CD4-positive, CD25-positive, alpha-beta regulatory T cell (primary cell): ENCODE measurements at places on chromosomes 11 and 22. TPM values are rescaled to one million over a fixed set of nuclear protein-coding genes. Genes with fewer than 3 reads are reported as not detected.
A peak's percentile ranks its signal among the peaks of the same experiment; 100 is the strongest.

- peak overlapping the region; percentile 90 for H3K4me3 ChIP-seq
- H3K27me3 ChIP-seq, result no peaks in the 10 kb centered on the region
- no peak overlapping the region for H3K27ac ChIP-seq
- H3K4me1 ChIP-seq, result peaks cover 33% of the 10 kb centered on the region
- peaks cover 51% of the 10 kb centered on the region for H3K36me3 ChIP-seq
These were observed 3.1 kb downstream of the HNRNPUL2 start for GRCh38 chr11:62724171-62724570.

GRCh38 chr22:31313366-31314147, 21.3 kb upstream of the PIK3IP1 start:
- peak; percentile 72 for DNase-seq
- no peak overlapping the region for H3K4me3 ChIP-seq
- H3K27me3 ChIP-seq, result no peaks in the 10 kb centered on the region
- peaks cover 8% of the 10 kb centered on the region for H3K4me1 ChIP-seq

DNA sequence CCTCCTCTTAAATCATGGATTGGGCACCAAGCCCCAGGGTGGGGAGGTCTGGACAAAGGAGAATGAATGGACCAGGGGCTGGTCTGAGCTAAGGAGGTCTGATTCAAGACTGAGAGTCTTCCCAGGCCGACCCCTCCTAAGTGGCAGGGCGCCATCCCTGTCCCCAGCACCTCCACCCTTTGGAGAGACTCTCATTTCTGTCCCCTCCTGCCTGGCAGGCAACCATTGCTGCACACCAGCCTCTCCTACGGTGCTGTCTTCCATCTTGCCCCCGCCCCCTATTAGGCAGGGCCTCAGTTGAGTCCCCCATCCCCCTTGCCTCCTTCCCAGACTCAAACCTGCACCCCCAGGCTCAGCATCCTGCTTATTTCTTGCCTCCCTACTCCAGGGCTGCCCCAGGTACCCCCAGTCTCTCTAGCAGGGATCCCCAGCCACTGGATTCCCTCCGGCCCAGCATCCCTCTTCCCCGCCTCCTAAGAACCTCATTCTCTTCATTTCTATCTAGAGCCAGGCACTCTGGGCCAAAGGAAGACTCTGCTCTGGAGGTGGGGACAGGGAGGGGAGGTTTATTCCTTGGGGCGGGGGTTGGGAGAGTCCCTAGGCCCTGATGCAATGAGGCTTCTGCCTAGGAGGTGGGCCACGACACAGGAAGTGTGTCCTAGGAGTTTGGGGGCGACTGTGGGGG, 1.7 kb upstream of the RCOR2 start:
- H3K27ac ChIP-seq, result peak overlapping the region; percentile 8
- no peaks in the 10 kb centered on the region for H3K27me3 ChIP-seq

DNA sequence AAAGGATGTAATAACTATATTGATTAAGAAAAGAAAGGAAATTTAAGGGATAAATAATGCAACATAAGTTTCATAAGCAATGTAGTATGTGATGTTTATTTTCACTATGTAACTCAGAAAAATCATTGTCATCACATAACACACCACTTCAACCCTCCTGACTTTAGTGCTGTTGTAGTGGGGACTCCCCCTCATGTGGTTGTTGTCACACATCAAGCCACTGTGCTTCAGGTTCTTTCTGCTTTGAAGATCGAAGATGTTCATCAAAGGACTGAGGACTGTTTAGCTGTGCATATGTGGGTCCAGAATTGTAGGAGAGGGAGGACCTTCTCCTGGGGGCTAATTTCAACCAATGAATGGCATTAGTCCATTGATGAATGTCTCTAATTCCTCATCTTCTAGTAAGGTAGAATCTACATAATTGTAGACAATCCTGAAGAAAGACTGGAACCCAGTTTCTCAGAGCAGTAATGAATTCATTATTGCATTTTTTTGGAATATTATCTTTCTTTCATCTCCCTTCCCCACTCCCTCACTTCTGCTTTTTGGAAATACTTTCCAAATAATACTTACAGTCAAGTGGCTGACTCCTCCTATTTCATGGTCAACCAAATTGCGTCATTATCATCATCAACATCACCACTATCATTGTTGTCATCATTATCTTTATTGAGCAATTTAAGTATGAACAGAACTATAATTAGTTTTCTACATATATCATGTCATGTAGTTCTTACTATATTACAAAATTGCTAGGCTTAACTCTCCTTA, 9.8 kb upstream of the CARD16 start:
- no peak overlapping the region for H3K27ac ChIP-seq
- H3K4me3 ChIP-seq, result no peak overlapping the region
- H3K4me1 ChIP-seq, result no peaks in the 10 kb centered on the region

- no peaks in the 10 kb centered on the region for H3K27me3 ChIP-seq
- H3K27ac ChIP-seq, result no peak overlapping the region
- no peak for DNase-seq
- peaks cover 3% of the 10 kb centered on the region for H3K36me3 ChIP-seq
These were observed 7.1 kb upstream of the EXT2 start for GRCh38 chr11:44088377-44088776.

GRCh38 chr11:21635394-21636145, 557.3 kb upstream of the ANO5 start:
- no peak for DNase-seq
- no peaks in the 10 kb centered on the region for H3K36me3 ChIP-seq
- no peak overlapping the region for H3K27ac ChIP-seq
- no peaks in the 10 kb centered on the region for H3K27me3 ChIP-seq
- no peak overlapping the region for H3K4me3 ChIP-seq

GRCh38 chr11:115244758-115245157, 259.5 kb downstream of the CADM1 start:
- DNase-seq, result no peak
- H3K27ac ChIP-seq, result no peak overlapping the region
- no peaks in the 10 kb centered on the region for H3K36me3 ChIP-seq

DNA sequence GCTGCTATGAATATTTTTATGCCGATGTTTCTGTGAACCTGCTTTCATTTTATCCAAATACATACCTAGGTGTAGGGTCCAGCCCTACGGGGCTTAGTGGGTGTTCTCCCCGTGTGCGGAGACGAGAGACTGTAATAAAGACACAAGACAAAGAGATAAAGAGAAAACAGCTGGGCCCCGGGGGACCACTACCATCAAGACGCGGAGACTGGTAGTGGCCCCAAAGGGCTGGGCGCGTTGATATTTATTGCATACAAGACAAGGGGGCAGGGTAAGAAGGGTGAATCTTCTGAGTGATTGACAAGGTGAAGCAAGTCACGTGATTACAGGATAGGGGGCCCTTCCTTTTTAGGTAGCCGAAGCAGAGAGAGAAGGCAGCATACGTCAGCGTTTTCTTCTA, 920.1 kb downstream of the BRD1 start:
- H3K4me3 ChIP-seq, result no peak overlapping the region
- no peak overlapping the region for H3K27ac ChIP-seq
- DNase-seq, result no peak
- H3K36me3 ChIP-seq, result no peaks in the 10 kb centered on the region
- no peaks in the 10 kb centered on the region for H3K27me3 ChIP-seq
- H3K4me1 ChIP-seq, result no peaks in the 10 kb centered on the region

DNA sequence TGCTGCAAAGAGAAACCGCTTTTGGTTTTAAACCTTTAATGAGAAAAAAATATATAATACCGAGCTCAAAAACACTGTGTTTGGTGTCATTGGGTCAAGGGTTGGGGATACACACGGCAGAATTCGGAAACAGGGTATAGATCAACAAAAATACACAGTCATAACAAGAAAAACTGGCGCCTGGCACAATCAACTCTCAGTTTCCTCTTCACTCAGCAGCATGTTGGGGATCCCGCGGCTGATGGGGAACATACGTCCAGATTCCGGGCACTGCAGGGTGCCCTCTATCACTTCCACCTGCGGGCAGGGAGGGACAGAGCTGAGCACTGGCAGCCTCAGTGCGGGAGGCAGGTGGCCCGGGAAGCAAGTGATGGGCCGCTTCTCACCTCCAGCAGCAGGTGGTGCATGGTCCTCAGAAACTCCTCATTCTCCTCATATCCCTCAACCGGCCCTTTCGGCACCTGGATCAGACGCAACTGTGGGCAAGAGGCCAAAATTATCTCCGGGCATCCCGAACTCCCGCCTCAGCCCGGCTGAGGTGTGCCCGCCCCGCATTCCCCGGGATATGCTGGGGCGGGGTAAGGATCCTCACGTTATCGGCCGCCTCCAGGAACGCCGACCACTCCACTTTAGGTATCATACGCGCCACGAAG, 561 bp downstream of the TRMT112 start:
- H3K27ac ChIP-seq, result peak overlapping the region; percentile 98
- H3K4me3 ChIP-seq, result peak overlapping the region; percentile 89
- peaks cover 8% of the 10 kb centered on the region for H3K36me3 ChIP-seq
- H3K27me3 ChIP-seq, result no peaks in the 10 kb centered on the region
- DNase-seq, result no peak

GRCh38 chr11:82909015-82909640, 7.6 kb downstream of the DDIAS start:
- no peaks in the 10 kb centered on the region for H3K27me3 ChIP-seq
- no peak overlapping the region for H3K4me3 ChIP-seq
- H3K27ac ChIP-seq, result no peak overlapping the region
- DNase-seq, result no peak
- H3K4me1 ChIP-seq, result peaks cover 14% of the 10 kb centered on the region
- no peaks in the 10 kb centered on the region for H3K36me3 ChIP-seq

DNA sequence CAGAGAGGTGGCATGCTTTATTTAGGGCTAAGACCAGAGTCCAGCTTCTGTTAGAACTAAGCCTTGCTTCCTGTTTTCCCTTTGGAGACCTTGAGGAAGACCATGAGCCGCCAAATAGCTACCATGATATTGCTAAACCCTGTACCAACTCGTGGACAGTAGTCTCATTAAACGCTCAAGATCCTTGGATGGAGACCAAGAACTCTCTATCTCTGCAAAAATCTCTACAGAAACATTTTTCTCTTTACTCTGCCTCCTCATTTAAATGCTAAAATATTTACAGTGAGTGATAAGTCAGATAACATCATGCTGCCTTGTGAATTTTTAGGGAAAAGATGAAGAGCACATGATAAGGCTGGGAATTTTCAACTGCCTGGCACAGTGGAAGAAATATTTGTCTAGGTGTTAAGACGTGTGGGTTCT, 197.8 kb downstream of the MAML2 start:
- no peaks in the 10 kb centered on the region for H3K27me3 ChIP-seq
- peaks cover 11% of the 10 kb centered on the region for H3K4me1 ChIP-seq
- no peak overlapping the region for H3K4me3 ChIP-seq

DNA sequence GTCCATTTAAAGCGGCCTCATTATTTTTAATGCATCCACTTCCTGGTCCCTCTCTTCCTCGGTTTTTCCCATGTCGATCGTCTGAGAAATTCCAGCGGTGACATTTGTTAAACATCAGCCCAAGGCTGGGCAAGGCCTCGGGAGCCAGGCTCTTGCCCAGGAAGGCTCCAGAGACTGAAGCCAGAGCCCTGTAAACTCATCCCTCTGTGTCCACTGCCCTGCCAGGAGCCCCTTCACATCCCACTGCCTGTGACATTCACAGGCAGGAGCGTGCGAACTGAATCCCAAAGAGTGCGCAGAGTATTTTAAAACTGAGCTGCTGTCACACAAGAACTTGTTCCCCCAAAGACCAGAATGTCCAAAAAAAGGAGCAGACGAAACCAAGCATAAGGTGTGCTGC, 56.5 kb upstream of the ANO1 start:
- H3K36me3 ChIP-seq, result no peaks in the 10 kb centered on the region
- no peak overlapping the region for H3K27ac ChIP-seq
- no peak for DNase-seq
- no peaks in the 10 kb centered on the region for H3K27me3 ChIP-seq
- H3K4me1 ChIP-seq, result no peaks in the 10 kb centered on the region

DNA sequence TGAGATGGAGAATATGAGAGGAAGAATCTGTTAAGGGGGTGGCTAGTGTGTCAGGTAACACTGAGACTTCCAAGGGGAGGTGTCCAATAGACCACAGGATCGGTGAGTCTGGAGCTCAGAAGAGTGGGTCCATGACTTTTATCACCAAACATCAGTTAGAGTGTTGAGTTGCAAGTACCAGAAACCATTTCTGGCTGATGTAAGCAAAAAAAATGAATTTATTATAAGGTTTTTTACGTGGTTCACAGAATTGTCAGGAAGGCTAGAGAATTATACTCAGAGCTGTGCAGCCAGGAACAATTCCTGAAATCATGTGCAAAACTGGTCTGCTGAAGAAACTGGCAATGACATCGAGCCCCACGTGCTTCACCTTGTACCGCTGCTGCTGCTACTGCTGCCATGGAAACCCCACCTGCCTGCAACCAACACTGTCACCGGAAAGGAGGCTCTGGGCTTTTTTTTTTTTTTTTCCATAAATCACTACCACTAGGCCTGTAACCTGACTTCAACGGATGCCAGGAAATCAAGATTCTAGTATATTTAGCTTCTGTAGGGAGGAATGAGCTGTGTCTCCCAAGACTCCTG, 16.6 kb upstream of the STK33 start:
- no peaks in the 10 kb centered on the region for H3K27me3 ChIP-seq
- no peaks in the 10 kb centered on the region for H3K4me1 ChIP-seq
- H3K27ac ChIP-seq, result no peak overlapping the region
- peak; percentile 45 for DNase-seq
- peaks cover 2% of the 10 kb centered on the region for H3K36me3 ChIP-seq

The NAA40 gene
- 18.7 TPM for total RNA-seq

The YPEL1 gene
- 8.9 TPM for total RNA-seq

The MUC5AC gene
- not detected for total RNA-seq

The VSIG2 gene
- 0.44 TPM for total RNA-seq
